Brain microvascular endothelial cell (primary cell): ENCODE measurements at places on chromosomes 11 and 22.

- DNase-seq: no peak
These were observed 1318.9 kb downstream of the LRRC4C start for GRCh38 chr11:40140560-40140959.

DNA sequence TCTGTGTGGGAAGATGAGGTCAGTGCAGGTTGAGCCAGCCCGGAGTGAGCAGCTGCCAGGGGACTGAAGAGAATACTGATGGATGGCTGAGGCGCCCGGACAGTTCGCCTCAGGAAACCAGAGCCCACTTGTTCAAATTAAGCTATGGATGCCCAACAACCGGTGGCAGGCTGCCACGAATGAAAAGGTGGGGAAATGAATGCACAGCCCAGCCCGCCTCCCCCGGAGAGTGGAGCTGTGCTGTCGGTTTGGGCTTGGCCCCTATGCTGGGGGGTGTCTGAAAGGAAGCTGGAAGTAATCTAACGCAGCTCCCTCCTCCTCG, 21.9 kb downstream of the HSPA8 start:
- no peak for DNase-seq

- DNase-seq: no peak
These were observed 19.9 kb upstream of the BACE1-AS start for GRCh38 chr11:117271208-117271607.

DNA sequence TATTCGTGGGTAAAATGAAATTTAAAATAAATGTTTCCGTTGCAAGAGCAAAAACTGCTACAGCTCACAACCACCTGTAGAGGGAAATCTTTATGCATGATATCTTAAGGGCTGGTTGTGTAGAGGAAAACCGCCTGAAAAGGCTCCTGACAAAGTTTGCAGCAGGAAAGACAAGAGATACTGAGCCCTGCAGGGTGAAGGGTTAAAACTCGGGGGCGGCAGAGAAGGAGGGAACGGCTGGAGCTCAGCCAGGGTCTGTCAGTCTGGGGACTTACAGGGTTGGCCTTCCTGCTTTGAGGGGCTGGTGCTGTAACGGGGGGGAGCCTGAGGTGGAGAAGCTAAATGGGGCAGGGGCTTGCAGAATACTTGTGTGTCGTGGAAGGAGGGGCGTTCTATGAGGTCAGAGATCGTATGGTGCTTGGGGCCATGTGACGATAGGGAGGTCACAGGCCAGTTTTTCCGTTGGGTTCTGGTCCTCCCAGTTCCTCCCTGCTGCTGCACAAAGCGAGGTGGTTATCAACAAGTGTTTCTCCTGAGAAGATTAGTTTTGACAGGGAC, 122.9 kb upstream of the HSD17B12 start:
- no peak for DNase-seq
